ENCODE measurements at places on chromosomes 2 and 18. TPM values are rescaled to one million over a fixed set of nuclear protein-coding genes. Genes with fewer than 3 reads are reported as not detected.

DNA sequence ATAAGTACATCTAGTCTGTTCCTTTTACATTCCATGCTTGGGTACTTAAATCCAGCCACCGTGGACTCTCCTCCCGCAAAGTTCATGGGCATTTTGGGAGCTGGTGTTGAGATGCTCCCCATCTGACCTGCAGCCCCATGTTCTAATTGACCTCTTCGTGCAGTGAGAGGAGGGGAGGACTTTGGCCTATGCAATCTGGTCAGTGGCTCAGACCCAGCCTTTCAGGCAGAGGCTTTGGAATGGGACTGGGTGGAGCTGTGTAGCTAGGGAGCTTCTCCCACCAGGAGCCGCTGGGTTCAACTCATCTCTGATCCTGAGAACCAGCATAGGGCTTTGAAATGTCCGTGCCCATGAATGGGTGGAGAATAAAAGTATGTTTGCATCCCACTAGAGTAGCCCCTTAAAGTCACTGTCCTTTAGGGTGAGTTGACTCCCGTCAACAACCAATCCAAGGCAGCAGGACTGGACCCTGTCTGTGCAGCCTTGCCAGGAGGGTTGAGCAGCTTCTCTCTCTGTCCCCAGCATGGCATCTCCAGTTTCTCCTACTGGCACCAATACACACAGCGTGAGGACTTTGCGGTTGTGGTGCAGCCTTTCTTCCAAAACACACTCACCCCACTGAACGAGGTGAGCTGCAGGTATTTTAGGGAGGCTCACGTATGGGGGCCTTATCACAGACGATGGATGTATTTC, 120.0 kb upstream of the PPP1CB start:
- DNase-seq = no peak

DNA sequence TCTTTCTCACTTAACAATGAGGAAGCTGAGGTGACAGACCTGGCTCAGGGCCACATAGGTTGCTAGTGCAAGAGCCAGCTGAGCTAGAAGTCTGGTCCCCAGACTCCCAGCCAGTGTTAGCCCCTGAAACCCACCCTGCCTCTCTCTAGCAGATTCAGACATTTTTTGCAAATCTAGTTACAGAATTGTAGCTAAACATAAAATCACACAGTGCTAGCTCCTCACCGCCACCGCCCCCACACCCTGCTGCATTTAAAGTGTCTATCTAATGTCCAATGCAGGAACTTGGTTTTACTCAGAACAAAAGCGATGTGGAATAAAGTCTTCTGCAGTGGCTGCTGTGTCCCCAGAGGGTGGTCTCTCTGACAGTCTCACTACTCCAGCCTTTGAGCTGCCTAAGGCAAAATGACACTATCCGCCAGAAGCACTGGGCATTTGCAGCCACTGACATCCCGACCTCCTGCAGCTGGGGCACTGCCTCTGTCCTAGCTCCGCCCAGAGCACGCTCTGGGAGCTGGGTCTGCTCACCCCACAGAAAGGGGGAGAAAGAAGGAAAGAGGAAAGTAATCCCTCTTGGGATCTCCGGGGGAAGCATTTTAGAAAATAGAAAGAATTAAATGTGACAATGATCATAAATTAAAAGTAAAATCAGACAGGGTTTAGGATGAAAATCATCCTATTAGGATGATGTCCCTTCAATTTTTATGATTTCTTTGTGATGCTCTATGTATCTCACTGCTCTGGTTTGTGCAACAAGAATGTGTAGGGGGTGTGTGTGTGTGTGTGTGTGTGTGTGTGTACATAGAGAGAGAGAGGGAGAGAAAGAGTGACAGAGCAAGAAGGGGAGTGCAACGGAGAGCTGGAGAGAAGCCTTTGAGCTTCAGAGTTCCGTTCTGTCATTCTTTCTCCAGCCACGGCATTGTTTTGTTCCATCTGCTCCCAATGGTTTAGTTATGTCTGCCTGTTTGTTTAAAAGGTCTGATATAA, 50.5 kb upstream of the ST8SIA3 start:
- no peak for DNase-seq

DNA sequence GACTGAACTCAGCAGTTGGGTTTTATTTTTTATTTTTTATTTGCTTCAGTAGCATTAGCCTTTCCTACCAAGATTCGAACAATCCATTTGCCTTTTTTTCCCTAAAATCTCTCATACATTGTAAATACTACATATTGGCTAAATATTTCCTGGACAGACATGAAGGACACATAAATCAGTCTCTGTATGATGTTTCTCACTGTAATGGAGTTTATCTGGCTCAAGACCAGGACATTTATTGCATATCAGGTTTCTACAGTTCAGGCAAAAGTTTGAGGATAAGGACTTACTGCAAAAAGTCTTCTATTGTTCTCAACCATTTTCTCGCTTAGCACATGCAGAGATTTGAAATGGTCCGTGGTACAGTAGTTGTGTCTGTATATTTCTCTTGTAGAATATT, 3.3 kb downstream of the CLUL1 start:
- DNase-seq = no peak

- no peak for DNase-seq
Observed at GRCh38 chr2:105864262-105864661, 119.5 kb downstream of the NCK2 start.

GRCh38 chr2:36060133-36060532, 295.4 kb upstream of the CRIM1 start:
- DNase-seq = no peak

The ALPI gene
- total RNA-seq = not detected

The PKDCC gene
- 12.9 TPM for total RNA-seq

DNA sequence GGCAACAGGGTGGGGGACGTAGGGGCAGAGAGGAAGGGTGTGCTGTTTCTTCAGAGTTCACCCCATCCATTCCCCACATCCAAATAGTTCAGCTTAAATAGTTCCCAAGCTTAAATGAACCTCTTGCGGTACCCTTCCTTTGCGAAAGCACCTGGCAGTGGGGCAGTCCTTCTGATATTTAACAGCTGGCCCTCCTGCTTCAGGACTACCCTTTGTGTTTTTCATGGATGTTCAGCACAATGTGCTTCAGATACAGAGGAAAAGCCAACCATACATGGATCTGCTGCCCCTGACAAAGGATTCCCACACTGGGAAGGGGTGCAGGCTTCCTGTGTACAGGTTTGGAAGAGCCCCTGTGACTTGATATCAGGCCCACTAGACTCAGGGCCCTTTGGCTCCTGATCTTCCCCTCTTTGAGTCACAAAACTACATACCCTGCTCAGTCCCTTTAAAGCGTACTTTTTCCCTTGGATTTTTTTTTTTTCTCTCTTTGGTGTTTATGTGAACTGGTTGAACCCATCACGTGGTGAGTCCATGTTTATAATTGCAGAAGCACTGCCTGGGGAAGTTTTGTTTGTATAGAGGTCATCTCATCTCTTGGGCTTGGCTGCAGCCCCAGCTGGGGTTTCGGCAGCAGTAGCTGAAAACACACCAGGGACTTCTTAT, 45.3 kb upstream of the IGFBP5 start:
- DNase-seq = no peak

DNA sequence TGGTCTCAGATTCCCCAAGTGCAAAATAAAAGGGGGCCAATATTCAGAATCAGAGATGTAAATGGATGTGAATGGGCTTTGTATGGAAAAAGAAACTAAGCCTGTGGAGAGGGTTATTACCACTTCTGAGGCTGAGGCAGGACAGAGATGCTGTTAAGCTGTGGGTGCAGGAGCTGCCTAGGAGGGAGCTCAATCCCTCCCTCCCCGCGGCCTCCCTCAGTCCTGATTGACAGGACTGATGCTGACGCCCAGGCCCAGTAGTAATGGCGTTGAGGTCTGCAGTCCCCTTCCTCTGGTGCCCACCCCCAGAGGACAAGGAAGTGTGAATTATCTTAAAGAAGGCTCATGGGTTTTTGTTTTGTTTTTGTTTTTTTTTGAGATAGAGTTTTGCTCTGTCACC, 40.4 kb downstream of the PSD4 start:
- DNase-seq = no peak

GRCh38 chr2:171086352-171087290, 74.1 kb downstream of the TLK1 start:
- peak; percentile 30 for DNase-seq

GRCh38 chr18:7642331-7642890, 75.3 kb downstream of the PTPRM start:
- DNase-seq = no peak

The FAM124B gene
- total RNA-seq = 0.11 TPM

The SMAD4 gene
- total RNA-seq = 75.9 TPM

The CAVIN2 gene
- 0.06 TPM for total RNA-seq

DNA sequence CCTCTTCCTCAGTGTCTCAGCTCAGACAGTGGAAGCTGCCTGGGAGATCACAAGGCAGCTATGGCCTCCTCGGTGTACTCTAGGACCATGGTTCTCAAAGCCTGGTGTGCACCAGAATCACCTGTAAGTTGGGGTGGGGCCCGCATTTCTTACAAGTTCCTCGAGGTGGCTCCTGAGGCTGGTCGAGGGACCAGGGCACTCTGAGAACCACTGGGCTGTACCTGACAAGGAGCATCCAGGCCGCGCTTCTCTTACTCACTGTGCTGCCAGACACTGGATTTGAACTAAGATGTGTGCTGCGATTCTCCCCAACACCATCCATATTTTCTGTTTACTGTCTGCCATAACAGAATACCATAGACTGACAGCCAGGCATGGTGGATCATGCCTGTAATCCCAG, 59.5 kb downstream of the DIPK1C start:
- no peak for DNase-seq

The SERPINE2 gene
- total RNA-seq = 21.0 TPM

All from Daoy (cell line).